Spinal cord (tissue), 10 donors: ENCODE measurements at places on chromosomes 6 and 20. TPM values are rescaled to one million over a fixed set of nuclear protein-coding genes. Genes with fewer than 3 reads are reported as not detected.

- DNase-seq = peak; percentile 69
Observed at GRCh38 chr6:145735356-145736165, at the start of gene EPM2A. Gene EPM2A, minus strand, starts transcription at chr6:145735520. Its CDS starts 22 bp downstream, at chr6:145735498.

PHIP gene
- polyA plus RNA-seq = 20.2 TPM

DNA sequence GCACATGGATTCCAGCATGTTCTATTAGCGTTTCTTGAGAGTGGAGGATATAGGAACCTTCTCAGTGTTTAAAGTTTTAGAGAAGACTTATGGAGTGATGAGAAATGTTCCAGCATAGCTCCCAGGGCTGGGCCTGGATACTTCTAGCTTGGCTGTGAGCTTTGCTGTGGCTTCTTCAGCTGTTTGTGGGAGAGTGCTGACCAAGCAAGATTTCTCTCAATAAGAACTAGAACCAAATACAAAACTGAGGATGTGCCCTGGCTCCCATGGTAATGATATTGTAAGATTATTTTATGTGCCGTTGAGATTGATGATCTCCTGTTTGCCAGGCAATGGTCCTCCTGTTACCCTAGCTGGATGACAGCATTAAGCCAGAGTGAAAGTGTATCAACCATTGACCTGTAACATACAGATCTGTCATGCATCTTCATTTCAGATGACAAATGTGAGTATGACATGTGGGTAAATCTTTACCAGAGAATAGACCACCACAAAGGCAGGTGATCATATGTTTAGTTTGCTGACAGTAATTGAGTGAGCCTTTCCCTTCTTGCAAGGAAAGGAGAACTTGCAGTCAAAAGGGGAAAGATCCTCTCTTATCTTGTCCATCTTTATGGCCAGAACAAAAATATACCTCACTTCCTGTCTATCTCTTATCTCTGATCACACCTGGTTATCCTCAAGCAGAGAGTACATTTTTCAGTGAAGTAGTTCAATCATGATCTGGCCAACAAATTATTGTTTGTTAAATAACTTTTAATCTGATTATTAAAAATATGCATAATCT is 180.1 kb downstream of the SLC24A3 start:
- no peak for DNase-seq

RIPPLY2 gene
- 13.3 TPM for polyA plus RNA-seq

GRCh38 chr6:105616521-105616920 is 213.6 kb upstream of the PREP start:
- DNase-seq = no peak

CARMIL1 gene
- polyA plus RNA-seq = 38.2 TPM

- DNase-seq = no peak
Observed at GRCh38 chr20:35116258-35116657, 23.7 kb upstream of the TRPC4AP start.

GRCh38 chr6:143399775-143400174 is 50.7 kb downstream of the ADAT2 start:
- no peak for DNase-seq

PTCHD4 gene
- polyA plus RNA-seq = 0.68 TPM

DNA sequence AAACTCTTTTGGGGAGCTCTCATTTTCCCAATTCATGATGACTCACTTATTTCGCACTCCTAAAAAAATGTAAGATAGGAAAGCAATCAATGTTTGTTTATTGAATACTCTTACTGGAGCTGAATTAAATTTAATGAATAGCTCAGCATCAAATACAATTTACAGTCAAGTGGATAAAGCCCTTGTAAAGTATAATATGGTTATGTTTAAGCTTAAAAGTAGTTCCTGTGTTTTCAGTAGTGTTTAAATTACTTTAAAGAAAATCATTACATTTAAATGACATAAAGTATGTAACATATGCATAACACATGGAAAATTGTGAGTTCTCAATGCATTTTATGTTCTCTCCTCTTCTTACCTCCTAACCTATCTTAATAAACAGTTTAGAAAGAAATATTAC is at the start of gene OR2B3:
Gene OR2B3, minus strand, starts transcription at position 101 of the 400 bp plus-strand sequence. Its CDS starts 65 bp downstream, at position 36.
- DNase-seq = no peak

DNA sequence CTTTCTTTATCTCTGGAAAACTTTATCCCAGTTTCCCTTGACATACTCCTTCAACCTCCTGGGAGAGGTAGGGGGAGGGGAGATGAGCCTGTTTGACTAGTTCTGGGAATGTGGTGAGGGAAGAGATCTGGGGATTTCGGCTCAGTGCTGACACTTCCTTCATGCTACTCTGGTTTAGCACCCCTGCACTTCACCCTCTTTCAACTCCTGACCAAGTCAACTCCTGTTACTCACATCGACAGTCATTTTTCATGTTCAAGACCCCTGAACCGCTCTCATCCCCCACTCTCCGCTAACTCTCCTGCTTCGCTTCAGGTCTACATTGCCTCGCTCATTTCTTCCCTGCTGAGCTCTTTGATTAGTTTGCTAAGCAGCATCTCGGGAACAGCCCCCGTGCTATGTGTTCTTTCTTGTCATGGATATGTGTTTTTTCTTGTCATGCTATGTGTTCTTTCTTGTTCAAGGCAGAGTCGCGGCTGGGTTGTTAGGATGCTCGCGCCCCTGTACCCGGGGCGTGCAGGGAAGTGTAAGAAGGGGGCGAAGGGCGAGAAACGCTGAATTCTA is 16.6 kb upstream of the TRIM27 start:
- no peak for DNase-seq

- DNase-seq = no peak
Observed at GRCh38 chr6:120556491-120556890, 777.8 kb downstream of the TBC1D32 start.

TPBG gene
- polyA plus RNA-seq = 29.0 TPM

DNA sequence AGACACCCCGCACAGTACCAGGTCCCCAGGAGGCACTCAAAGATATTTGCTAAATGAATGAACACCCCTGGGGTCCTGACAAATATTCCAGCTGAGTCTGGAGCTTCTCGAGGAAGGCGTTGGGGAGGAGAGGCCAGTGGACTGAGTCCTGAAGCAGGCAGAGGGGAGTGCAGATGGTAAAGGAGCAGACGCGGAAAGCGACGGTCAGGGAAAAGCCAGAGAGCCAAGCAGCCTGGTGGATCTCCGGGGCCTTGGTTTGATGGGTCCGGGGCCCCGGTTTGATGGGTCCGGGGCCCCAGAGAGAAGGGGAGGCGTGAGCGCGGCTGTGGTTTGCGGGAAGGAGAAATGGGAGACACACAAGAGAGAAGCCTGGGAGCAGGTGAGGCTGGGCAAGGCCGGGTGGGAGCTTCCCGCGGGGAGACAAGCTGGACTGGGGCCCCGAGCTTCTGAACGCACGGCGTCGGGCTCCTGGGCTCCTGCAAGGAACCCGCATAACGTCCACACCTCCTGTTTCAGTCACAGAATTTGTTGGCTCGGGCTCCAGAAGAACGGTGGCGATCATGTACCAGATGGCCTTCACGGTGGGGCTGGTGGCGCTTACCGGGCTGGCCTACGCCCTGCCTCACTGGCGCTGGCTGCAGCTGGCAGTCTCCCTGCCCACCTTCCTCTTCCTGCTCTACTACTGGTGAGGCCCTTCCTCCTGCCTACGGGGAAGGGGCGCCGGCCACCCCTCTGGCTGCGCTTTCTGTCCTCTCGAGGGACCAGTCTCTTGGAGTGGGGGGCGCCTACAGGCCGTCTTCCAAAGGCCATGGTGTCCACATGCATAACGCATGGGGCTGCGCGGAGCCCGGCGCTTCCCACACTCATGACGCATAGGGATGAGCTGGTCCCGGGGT is 12.1 kb downstream of the SLC22A1 start:
- DNase-seq = peak; percentile 9

RIPOR3 gene
- polyA plus RNA-seq = 9.3 TPM

DNA sequence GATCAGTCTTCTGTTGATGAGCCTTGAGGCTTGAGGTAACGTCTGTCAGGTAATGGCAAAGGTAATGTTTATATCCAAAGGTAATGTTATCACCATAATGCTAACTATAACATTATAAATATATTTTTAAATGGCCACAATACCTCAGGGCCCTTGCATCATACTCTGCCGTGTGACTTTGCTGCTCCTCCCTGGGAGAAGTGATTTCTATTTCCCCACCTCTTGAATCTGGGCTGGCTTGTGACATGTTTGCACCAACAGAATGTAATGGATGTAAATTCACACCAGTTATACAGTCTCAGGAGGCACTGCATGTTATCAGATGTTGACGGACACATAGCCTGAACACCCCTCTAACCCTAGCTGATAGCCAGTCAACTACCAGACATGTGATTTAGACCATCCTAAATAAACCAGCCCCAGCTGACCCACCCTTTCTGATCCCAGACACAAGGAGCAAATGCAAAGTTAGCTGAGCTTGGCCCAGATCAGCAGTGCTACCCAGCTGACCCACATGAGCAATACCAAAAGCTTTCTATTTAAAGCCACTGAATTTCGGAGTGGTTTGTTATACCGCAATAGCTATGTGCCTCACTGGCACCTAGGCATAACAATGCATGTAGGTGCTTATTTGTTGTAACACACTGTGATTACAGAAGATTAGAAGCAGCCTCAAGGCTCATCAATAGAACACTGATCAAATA is 93.8 kb upstream of the SIRPA start:
- DNase-seq = no peak

DNA sequence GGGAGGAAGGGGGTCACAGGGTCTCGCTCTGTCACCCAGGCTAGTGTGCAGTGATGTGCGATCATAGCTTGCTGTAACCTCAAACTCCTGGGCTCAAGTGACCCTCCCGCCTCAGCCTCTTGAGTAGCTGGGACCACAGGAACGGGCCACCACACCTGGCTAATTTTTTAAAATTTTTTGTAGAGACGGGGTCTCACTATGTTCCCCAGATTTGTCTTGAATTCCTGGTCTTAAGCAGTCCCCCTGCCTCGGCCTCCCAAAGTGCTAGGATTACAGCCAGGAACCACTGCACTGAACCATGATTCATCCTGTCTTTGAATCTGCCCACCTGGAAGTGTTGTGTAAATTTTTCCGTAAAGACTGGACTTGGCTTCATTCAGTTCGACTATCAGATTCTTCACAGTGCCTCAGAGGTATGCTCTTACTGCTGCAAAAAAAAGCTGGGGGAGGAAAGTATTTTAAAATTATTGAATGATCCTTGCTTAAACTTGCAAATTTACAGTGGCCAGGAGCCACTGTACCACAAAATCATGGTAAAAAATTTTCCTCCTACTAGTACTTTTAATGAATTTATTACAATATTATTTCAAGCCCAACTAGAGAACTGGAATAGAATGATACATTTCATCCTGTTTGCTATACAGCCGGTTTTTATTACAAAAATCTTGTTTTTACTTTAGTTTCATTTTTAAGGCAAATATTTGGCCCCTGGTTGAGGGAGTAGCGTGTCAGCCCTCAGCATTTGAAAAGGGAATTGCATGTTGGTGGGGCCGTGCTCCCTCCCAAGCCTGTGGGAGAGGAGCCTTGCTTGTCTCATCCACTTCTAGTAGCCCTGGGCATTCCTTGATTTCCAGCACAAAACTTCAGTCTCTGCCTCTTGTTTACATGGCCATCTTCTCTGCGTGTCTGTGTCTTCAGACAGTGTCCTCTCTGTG is 202.5 kb upstream of the SGK1 start:
- no peak for DNase-seq

TRIM15 gene
- polyA plus RNA-seq = not detected

DNA sequence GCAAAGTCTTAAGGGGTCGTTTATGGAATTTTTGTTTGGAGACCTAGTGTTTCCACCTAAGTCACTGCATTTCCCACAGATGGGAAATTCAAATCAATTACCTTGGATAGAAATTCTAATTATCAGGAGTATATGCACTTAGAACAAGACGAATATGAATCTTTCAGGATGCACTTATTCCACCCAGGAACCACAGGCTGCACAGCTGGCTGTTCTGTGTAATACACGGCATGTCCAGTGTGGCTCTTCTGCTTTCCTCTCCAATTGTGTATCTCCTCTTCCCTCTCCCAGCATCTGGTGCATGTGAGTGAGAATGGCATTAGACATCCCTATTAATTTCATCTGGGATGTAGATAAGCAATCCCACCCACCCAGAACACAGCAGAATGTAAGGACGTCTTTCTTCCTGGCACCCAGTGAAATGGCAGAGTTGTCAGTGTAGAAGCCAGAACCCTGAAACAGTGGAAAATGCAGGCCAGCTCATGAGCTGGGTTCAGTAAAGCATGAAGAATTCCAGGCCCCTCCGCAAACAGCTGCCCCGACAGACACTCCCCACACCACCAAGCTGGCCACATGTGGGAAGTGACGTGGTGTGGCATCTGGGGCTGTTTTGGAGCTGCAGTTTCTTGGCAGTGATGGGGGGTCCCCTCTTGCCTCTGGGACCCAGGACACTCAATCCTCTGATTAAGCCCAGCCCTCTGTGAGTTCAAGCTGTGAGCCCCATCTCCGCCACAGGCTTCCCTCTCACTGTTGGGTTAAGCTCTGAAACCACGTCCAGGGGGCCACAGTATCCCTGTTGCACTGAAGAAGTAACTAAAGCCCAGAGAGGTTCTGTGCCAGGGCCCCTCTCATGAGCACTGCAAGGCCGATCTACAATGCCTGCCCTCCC is 180.1 kb upstream of the CST7 start:
- DNase-seq = no peak

HMGCLL1 gene
- 24.0 TPM for polyA plus RNA-seq

BANF2 gene
- not detected for polyA plus RNA-seq

- no peak for DNase-seq
Observed at GRCh38 chr6:118535176-118535844, 12.8 kb upstream of the PLN start.

- DNase-seq = no peak
Observed at GRCh38 chr6:90086517-90086916, 192.2 kb downstream of the GJA10 start.

DNA sequence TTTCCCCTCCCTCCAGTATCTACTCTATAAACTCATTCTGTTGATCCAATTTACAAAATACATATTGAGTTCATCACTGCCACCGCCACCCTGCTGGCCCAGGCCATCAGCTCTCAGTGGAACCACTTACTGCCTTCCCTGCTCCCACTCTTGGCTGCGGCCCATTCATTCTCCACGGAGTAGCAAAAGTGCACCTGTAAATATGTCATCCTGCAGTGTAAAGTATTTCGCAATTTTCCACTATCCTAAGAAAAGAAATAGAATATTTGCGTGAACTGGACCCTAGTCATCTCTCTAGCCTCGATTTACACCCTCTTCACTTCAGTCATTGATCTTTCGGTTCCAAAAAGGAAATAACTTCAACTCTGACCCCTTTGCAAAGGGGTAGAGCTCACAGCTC is 258.3 kb upstream of the TFAP2D start:
- no peak for DNase-seq

GRCh38 chr20:12093057-12093796 is 175.5 kb downstream of the BTBD3 start:
- no peak for DNase-seq
